ENCODE measurements at places on chromosomes 2 and 18.
A peak's percentile ranks its signal among the peaks of the same experiment; 100 is the strongest.

- DNase-seq, result no peak
These were observed 53.9 kb upstream of the GCFC2 start for GRCh38 chr2:75764611-75765010.

DNA sequence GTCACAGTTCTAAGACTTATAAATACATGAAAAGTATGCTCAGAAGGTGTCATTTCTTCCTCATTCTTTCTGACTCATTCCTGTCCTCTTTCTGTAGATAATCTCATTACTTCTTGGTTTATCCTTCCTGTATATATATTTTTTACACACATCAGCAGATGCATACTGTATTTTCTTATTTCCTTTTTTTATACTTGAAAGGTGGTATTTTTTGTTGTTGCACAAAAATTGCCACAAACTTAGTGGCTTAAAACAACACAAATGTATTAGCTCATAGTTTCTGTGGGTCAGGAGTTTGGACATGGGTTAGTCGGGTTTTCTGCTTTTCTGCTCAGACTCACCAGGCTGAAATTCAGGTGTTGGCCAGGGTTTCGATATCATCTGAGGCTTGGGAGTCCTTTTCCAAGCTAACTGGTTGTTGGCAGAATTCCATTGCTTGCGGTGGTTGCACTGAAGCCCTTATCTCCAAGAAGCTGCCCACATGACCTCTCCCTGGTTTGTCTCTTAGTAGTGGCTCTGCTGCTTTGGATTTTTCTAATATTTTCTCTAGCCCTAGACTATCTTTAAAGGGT, 162.6 kb downstream of the FMNL2 start:
- DNase-seq, result no peak

- no peak for DNase-seq
These were observed 114.8 kb downstream of the ATL2 start for GRCh38 chr2:38262069-38262871.

DNA sequence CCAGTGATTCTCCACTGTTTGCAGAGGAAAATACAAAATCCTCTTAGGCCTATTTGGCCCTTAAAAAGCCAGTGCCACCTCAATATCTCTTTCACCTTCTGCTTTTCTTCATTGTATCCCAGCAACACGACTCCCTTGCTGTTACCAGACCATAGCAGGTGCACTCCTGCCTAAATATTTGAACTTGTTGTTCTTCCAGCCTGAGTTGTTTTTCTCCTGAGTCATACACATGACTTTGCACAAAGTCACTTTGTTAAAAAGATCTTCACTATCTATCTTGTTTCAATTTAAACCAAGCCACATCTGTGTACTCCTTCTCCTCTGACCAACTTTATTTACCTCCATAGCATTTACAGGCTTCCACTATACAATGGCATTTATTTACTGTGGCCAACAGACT, 103.6 kb downstream of the LRRTM4 start:
- DNase-seq, result no peak

DNA sequence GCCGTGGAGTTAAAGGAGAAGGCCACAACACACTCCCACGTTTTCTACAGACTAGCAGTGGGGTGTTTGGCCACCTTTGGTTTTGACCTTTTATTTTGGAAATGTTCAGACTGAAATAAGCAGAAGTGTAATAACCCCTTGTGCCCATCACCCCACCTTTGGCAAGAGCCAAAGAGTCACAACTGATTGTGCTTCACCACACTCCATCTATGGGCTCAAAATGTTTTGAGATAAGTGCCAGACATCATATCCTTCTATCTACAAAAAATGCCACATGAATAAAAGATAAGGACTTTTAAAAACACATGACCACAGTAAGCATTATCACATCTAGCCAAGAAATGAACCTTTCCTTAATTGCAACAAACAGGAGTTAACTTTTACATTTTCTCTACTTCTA, 9.9 kb upstream of the GPR35 start:
- no peak for DNase-seq

- no peak for DNase-seq
These were observed 43.4 kb downstream of the RAB10 start for GRCh38 chr2:26077291-26077690.

GRCh38 chr2:162060532-162060931, 13.5 kb downstream of the DPP4 start:
- DNase-seq, result no peak

DNA sequence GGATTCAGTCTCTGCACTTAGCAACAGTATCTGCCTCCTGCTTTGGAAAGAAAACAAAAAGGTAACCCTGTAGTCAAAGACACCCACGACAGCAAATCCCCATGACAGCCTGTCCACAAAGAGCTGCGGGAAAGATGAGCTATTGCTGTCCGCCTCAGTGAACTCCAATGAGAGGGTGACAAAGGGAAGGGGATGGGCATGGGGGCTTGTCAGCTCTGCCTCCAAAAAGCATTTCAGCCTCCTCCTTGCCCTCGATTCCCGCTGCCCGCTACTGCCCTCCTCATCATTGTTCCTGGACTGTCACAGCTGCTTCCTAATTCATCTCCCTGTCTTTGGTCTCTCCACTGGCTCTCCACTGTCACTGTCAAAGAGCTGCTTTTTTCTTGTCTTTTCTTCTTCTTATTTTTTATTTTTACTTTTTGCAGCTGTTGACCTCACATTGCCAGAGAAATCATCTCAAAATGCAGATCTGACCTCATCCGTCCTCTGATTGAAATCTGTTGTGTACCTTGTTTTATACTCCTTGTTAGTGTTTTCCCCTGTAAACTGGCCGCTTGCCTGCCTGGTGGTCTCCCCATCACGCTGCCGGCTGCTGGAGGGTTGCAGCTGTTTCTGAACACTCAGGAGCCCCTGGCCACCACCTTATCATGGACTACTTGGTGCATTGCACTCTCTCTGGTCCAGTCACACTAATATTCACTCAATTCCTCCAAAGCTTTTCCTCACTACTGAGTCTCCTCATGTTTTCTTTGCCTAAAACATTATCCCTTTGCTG, 7.9 kb upstream of the E2F6 start:
- DNase-seq, result no peak

GRCh38 chr2:69559442-69560146, 83.9 kb downstream of the AAK1 start:
- peak; percentile 61 for DNase-seq

DNA sequence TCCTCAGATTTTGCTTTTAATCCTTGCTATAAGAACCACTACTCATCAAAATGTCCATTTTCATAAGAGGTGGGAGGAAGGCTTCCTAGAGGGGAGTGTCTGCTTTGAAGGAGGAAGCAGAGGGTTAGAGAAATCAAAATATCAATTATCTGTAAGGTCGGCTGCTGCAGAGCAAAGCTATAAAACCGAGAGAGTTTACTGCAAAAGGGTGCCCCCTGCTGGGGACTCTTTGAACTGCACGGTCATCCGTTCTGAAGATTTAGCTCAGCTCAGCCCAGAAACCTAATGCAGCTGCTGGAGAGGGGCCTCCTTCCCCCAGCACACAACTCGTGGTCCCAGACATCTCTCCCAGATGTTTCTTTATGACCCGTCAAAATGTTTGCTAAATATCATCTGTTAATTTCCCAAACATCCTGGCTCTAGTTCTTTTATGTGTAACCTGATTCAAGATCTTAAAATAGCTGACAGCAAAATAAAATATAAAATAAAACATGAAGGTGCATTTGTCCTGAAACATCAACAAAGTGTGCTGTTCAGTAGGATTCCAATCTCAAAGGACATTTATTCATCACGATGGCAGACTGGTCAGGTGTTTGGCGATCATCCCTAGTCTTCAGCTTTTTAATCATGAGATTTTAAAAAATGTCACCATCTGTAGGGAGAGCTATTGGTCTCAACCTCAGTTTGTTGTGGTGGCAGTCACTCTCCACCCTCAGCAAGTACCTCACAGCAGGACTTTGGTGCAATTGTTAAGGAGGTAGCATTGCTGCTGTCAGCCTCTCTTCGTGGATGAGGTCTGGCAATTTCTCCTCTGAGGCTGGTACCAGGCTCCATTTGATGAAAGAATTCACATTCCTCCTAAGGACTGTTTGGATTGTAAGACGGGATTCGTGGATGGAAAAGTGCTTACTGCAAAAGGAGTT, 185.9 kb downstream of the MTX2 start:
- DNase-seq, result peak; percentile 94

DNA sequence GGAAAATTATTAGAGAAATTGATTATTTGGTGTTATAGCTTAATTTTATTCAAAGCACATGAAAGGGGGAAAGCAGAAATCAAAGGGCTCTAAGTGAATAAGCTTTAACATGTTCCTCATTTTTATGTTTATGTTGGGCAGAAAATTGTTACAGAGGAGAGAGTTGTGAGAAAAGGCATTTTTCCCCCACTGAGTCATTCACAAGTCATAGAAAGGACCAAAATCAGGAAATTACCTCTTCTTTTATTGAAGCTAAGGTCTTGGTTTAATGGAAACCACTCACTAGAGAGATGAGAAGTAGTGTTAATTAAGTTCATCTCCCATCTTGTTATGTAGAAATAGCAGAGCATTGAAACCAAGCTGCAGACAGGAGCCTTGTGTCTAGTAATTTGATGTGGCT, 175.3 kb upstream of the THUMPD2 start:
- DNase-seq, result no peak

DNA sequence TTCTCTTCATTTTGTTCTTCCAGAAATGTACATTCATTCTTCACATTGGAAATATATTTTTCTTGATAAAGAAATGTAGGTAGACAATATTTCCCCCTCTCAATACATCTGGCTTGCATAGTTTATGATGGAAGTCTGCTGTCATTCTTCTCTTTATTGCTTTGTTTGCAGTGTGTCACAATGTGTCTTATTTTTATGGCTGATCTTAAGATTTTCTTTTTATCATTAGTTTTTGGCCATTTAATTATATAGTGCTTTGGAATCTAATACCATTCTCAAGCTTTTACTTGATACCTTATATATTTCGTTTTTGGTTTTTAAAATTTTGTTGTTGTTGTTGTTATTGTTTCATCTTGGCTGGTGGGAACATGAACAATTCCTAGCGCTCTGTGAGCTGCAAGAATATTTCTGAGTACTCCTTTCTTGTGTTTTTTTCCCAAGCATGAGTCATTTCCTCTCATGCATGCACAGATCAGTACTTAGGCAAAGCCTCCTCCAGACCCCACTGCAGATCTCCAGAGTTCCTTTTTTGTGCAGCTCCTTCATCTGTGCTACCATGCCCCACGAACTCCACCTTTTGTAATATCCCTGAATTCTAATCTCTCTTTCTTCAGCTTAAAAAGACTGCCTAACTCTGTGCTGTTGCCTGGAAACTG, 13.7 kb upstream of the MMADHC start:
- no peak for DNase-seq

DNA sequence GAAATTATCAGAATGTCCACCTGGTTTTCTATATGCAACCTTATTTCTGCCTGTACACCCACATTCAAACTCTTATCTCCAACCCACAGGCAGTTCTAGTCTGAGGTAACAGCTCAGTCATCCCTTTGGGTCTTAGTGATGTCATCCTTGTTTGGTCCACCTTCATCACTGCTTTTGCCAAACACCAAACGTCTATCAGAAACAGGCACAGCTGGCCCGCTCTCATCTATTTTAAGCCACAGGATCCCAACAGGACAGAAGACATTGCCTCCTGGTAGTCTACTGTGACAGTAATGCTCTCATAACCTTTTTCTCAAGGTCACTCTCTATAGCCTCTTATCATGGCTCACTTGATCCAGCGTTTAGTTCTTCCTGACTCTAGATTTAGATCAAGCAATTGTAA, 99.0 kb upstream of the CHAC2 start:
- DNase-seq, result no peak

GRCh38 chr2:200223205-200223784, 83.2 kb upstream of the SPATS2L start:
- no peak for DNase-seq

GRCh38 chr2:236054621-236055305, 113.4 kb downstream of the GBX2 start:
- no peak for DNase-seq

- peak; percentile 77 for DNase-seq
These were observed 62.2 kb downstream of the PAPOLG start for GRCh38 chr2:60818272-60818671.

DNA sequence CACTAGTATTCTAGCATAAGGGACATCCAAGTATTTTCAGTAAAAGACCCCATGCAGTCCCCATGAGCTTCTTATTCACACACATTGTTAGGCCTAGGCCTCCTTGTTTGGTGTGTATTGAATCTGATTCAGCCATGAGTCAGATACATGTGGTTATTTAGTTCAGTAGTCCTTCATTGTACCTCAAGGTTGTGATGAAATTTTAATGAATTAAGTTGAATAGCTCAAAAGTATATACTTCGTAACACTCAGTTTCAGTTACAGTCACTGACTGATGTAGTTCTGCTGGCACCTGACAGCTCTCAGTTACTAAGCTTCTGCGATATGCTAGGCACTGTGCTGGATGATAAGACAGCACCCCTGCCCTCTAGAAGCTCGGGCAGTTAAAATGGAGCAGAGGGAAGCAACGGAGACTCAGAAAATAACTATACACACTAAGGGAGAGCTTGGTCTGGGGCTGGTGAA, 86.4 kb downstream of the XRCC5 start:
- DNase-seq, result no peak

DNA sequence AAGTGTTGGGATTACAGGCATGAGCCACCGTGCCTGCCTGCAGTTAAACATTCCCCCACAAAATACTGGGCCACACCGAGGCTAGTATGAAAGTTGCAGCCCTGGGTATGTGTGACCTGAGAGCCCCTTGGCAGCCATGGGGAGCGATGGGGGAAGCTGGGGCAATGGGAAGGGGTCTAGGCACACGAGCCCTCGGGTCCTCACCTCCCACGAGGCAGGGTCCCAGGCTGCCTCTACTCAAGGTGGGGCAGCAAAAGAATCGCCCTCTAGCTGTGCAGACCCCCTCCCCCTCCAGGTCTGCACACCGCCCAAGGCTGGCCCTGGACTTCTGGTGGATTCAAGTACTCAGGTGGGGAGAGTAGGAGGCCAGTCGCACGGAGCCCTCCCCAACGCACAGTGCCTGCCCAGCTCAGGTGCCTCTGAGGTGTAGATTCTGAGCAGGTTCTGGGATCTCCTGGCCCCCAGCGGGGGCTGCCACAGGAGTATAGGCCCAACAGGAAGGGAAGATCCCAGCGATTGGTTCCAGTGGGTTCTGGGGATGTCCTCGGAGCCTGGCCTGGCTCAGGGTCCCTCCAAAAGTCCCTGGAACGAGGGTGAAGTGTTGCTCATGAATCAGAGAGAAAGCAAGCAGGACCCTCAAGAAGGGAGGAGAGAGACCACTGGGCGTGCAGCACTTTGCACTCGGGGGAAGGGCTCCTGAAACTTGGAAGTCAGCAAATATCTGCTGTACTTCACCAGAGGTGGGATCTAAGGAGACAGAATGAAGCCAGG, 2.6 kb downstream of the GPR35 start:
- no peak for DNase-seq

- DNase-seq, result no peak
These were observed 481.4 kb downstream of the CDH2 start for GRCh38 chr18:27695503-27695902.

GRCh38 chr2:207008105-207008990, 69.0 kb downstream of the CPO start:
- DNase-seq, result no peak

GRCh38 chr2:219733106-219733505, 105.7 kb downstream of the SLC4A3 start:
- DNase-seq, result no peak

- no peak for DNase-seq
These were observed 64.4 kb downstream of the ANTXR1 start for GRCh38 chr2:69077252-69077950.
